Upper lobe of right lung (tissue), 1 donor: ENCODE measurements at places on chromosomes 2 and 18.

- no peak overlapping the region for H3K4me3 ChIP-seq
- no peak for DNase-seq
- H3K4me1 ChIP-seq: no peaks in the 10 kb centered on the region
- no peaks in the 10 kb centered on the region for H3K27me3 ChIP-seq
- H3K36me3 ChIP-seq: no peaks in the 10 kb centered on the region
Observed at GRCh38 chr18:31258789-31259188, 59.2 kb upstream of the DSG1 start.

DNA sequence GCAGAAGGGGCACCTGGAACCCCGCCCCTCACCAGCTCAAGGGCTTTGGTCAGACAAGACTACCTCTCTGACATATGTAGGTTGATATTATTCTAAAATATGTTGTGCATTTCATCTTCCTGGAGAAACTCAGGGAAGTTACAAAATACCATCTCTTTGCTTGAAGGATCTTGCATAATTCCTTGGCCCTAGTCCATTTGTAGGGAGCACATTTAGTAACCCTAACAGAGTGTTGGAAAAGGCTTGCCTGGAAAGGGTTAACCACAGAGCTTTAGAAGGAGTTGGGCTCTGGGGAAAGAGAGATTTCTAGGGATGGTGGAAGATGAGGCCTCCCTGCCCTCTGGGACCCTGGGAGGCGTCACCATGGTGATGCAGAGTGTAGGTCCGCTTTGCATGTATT, 143.0 kb upstream of the SLC1A4 start:
- peaks cover 17% of the 10 kb centered on the region for H3K4me1 ChIP-seq
- H3K36me3 ChIP-seq: no peaks in the 10 kb centered on the region
- no peaks in the 10 kb centered on the region for H3K27me3 ChIP-seq
- no peak for DNase-seq
- no peak overlapping the region for H3K4me3 ChIP-seq
- no peak overlapping the region for H3K27ac ChIP-seq

DNA sequence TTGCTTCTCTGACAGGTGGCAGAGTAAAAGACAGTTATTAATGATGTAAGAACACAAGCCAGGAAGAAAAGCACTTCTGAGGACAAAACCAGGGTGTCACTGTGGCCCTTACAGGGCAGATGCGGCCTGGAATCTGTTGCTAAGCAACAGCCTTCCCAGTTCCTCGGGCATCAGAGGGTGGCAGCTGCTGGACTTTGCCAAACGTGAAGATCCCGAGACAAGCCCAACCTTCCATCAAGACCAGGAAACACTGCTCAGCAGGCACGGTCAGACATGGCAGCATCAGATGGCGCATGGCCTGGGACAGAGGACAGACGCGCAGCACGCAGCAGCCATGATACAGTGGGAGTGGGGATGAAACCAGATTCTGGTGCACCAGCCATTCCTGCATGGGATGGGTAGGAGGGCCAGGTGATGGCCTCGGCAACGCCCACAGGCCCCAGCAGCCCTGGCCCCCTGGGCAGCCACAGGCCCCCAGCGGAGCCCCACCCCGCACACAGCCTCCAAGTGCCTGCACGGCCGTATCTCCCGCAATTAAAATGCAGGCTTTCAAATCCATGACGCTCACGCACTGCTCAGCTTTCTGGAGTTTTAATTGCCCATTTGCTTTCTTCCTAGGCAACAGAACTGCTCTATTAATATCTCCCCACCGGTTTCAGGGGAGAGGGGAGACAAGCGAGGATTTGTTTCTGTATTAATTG, 89.0 kb downstream of the EIPR1 start:
- no peak overlapping the region for H3K27ac ChIP-seq
- H3K4me3 ChIP-seq: no peak overlapping the region
- no peaks in the 10 kb centered on the region for H3K27me3 ChIP-seq
- no peaks in the 10 kb centered on the region for H3K36me3 ChIP-seq

DNA sequence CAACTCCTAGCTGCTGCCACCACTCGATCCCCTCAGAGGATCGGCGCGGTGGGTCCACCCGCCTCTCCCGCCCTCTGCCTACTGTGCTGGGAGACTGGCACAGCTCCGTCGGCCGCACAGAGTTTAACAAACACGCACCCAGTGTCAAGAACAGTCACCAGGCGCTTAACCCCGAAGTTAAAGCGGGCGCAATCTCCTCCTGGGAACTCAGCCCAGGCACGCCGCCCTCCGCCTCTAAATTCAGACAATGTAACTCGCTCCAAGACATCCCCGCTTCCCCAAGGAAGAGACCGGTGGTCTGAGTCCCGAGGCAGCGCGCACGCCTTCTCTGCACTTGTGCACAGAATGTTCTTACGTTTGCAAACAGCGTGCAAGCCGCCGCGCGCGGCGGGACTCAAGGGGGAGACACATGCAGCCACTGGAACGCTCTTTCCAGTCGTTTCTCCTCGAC, 533 bp downstream of the CXCR4 start:
- H3K36me3 ChIP-seq: peaks cover 8% of the 10 kb centered on the region
- H3K4me3 ChIP-seq: peak overlapping the region; percentile 62
- peak; percentile 81 for DNase-seq
- H3K27ac ChIP-seq: peak overlapping the region; percentile 85
- H3K27me3 ChIP-seq: peaks cover 35% of the 10 kb centered on the region
- H3K4me1 ChIP-seq: peaks cover 24% of the 10 kb centered on the region

- no peaks in the 10 kb centered on the region for H3K4me1 ChIP-seq
- DNase-seq: peak; percentile 48
- no peak overlapping the region for H3K27ac ChIP-seq
- H3K36me3 ChIP-seq: no peaks in the 10 kb centered on the region
- H3K27me3 ChIP-seq: no peaks in the 10 kb centered on the region
Observed at GRCh38 chr2:71945603-71945959, 202.1 kb downstream of the CYP26B1 start.

GRCh38 chr2:239939736-239940483, 85.2 kb downstream of the NDUFA10 start:
- H3K36me3 ChIP-seq: no peaks in the 10 kb centered on the region
- H3K27ac ChIP-seq: no peak overlapping the region

DNA sequence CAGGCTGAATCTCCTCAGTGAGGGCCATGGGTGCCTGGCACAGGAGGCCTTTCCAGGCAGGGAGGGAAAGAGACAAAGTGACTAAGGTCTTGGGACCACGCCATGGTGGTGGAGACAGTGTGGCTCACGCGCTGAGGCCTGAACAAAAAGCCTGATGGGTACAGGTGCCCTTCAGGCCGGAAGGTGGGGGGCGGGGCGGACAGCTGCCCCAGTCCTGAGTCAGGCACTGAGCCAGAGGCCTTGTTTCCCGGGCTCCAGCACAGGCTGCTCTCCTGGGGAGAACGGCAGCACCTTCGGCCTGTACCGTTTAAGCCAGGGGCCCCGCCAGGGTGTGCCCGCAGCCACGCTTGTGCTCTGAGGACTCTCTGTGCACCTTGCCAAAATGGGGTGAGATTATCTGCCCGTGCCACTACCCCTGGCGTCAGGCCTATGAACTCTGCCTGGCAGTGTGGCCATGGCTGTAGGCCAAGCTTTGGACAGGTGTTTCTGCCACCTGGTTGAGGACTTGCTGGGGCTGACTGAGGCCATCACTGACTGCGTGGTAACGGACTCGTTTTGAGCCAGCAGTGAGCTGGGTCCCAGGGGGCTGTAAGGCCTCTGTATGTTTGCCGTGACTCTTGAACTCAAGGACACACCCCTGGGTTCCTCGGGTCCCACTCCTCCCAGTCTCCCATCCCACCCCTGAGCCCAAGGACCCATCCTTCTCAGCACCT, 31.7 kb upstream of the DNMT3A start:
- no peak overlapping the region for H3K4me3 ChIP-seq
- no peaks in the 10 kb centered on the region for H3K27me3 ChIP-seq
- H3K4me1 ChIP-seq: peaks cover 15% of the 10 kb centered on the region
- peak; percentile 83 for DNase-seq

DNA sequence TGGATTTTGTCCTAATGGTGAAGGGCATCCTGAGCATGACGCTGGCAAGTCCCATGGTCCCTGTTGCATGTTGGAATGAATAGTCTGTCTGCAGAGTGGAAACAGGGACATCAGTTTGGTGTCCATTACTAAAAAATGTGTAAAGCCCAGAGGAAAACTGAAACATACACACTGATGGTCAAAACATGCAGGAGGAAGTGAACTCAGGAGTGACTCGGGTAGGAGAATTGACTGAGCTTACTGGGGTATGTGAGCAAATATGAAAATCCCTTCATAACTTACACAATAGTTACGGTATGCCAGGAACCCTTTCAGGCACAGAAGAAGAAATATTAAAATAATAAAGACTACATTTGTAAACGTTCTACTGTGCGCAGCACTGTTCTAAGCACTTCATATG, 5.6 kb upstream of the SOX11 start:
- H3K4me3 ChIP-seq: no peak overlapping the region
- no peak for DNase-seq
- no peaks in the 10 kb centered on the region for H3K36me3 ChIP-seq
- peaks cover 40% of the 10 kb centered on the region for H3K27me3 ChIP-seq
- H3K4me1 ChIP-seq: peaks cover 4% of the 10 kb centered on the region
- no peak overlapping the region for H3K27ac ChIP-seq

- H3K36me3 ChIP-seq: no peaks in the 10 kb centered on the region
- H3K4me1 ChIP-seq: peaks cover 14% of the 10 kb centered on the region
- no peak for DNase-seq
- H3K27ac ChIP-seq: peak overlapping the region; percentile 84
Observed at GRCh38 chr2:70552501-70553333, 909 bp downstream of the TGFA start.

- H3K4me1 ChIP-seq: no peaks in the 10 kb centered on the region
- no peaks in the 10 kb centered on the region for H3K36me3 ChIP-seq
- DNase-seq: no peak
Observed at GRCh38 chr18:45379903-45380302, 235.4 kb upstream of the SLC14A2 start.
